ENCODE measurements at places on chromosomes 13 and 19.

GRCh38 chr19:14554382-14554812 lies 17.5 kb downstream of the NDUFB7 start:
- no peak for DNase-seq

DNA sequence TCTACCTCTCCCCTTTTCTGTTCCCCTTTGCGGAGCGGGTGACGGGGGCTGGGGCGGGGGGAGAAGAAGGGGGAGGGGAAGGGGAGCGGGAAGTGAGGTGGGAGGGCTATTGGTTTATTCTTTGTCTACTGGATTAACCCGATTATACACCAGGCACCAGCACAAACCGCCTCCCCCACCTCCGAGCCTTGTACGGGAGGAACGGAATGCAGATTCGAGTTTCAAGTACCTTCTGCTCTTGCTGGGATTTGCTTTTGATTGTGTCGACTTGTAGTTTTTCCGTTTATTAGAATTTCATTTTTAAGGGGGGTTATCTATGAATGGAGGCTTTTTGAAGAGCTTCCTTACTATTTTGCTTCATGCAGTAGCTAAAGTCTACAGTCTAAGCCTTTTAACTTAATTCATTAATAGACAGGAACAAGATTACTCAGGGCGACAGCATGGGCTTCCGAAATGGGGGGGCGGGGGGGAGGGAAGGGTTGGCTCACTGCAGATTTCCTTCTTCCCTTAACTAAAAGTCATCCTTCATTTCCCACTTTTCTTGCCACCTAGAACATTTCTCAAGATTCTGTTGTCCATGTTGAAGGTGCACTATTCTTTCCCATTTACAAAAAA lies 937 bp upstream of the SPRY2 start:
- no peak for DNase-seq

DNA sequence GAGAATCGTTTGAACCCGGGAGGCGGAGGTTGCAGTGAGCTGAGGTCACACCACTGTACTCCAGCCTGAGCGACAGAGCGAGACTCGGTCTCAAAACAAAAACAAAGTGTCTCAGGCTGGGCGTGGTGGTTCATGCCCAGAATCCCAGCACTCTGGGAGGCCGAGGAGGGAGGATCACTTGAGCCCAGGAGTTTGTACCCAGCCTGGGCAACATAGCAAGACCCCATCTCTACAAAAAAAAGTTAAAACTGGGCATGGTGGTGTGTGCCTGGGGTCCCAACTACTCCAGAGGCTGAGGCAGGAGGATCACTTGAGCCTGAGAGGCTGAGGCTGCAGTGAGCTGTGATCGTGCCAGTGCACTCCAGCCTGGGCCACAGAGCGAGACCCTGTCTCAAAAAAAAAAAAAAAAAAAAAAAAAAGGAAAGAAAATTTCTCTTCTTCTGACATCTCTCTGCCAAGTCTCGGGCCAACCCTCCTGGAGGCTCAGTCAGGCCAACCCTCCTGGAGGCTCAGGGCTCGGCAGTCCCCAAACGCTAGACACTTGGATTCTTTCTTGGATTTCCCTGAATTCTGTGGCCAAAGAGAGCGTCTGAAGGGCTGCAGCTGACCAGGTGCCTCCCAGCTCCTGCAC lies 26.3 kb downstream of the ARID3A start:
- no peak for DNase-seq

DNA sequence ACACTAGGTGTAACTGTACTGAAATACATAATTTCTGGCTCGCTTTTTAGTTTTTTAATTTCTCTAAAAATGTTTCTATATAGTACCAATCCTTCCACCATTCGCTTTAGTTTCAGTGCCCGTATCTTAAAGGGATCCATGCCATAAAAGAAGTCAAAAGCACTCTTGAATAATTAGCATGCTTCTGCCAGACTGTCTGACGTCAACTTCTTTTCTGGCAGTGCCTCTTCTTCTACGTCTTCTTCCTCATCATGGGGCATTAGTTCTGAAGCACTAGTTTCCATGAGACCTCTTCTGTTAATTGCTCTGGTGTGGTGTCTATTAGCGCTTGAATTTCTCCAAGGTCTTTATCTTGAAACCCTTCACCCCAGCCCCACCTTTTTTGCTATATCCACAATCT lies 93.8 kb upstream of the DOCK9 start:
- DNase-seq, result no peak

GRCh38 chr13:110583178-110583865 lies 21.8 kb upstream of the RAB20 start:
- DNase-seq, result no peak

GRCh38 chr13:108993346-108993745 lies 363.9 kb downstream of the MYO16 start:
- DNase-seq, result no peak

GRCh38 chr13:50589651-50590054 lies 253.8 kb downstream of the DLEU7 start:
- no peak for DNase-seq

DNA sequence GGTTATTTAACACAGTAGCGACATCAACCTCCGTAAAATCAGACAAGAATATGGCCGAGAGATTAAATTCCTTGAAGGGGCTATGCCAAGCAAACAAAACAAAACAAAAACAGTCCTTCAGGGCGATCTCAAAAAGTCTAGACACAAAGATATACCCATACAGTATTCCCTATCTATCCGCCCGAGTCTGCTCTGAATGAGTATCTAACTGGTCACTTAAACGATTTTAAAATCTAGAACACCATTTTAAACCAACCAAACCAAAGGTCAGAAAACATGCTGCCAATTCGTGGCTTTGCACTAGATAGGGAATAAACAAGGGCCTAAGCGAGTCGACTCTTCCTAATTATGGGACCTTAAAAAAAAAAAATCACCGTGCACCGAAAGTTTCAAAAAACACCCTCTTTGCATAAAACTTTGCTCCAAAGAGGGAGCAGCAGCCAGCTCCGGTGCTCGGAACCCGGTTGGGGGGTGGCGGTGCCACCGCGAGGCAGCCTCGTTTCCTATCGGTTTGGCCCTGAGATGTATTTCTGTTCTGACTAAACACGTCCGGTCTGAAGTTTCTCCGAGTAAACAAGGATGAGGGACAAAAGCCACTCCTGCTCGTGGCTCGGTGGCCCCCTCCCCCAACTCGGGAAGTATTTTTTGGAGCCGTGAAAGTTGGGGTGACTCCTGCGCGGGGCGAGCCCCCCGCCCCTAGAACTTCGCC lies 1.8 kb downstream of the HMGB1 start:
- DNase-seq, result peak; percentile 85

DNA sequence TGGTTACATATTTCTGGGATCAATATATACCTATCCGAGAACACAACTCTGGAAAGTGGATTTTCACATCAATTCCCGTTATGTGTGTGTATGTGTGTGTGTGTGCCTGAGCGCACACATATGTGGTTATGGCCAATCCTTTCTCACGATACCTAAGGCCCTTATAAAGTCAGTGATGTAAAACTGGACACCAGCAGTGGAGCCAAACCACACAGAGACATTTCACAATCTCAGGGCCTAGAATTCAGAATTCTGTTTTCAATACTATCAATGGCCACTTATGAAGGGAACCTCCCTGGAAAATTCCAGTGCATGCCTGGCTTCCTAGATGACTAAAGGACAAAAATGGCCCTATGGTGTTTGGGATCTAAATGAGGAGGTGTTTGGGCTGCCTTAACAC lies 187.3 kb upstream of the UBL3 start:
- no peak for DNase-seq

GRCh38 chr13:46295491-46296114 lies 83.9 kb downstream of the LRRC63 start:
- DNase-seq, result peak; percentile 76

- DNase-seq, result no peak
These were observed 16.9 kb upstream of the MYCBP2 start for GRCh38 chr13:77343841-77344240.

GRCh38 chr19:16136185-16136999 lies 7.1 kb upstream of the HSH2D start:
- no peak for DNase-seq

GRCh38 chr13:50415428-50415827 lies 400.2 kb downstream of the KCNRG start:
- no peak for DNase-seq

DNA sequence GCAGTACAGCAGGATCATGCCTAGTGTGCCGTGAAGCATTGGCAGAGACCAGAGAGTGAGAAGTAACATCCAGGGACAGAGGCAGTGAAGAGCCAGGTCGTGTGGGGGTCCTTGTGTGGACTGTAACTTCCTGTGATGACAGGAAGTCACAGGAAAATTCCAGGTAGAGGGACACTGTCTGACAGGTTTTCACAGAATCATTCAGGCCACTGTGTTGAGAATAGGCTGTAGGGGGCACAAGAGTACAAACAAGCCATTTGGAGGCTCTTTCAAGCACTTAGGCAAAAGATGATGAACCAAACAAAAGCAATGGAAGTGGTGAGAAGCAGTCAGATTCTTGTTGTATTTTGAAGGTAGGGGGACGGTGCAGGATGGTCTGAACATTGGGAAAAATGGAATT lies 46.4 kb downstream of the N4BP2L1 start:
- peak; percentile 29 for DNase-seq
